ENCODE measurements at places on chromosomes 6 and 20.

DNA sequence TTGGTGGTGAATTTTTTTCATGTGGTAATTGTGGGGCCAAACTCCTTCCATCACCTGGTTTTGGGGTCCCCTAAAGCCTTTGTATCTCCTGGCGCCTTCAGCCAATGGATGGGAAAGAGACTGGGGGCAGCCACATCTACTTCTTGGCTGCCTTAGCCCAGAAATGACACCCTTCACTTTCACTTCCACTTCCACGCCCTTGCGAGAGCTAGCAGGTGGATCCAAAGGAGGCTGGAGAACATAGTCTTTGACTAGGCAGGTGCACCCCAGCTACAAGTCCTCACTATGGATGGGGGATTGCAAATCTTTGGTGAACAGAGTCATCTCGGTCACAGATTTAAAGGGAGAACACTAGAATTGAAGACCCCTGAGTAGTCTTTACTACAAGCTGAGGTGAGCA lies 70.8 kb downstream of the NDUFAF5 start:
- DNase-seq, result no peak

GRCh38 chr6:32815115-32815514 lies 1.7 kb downstream of the HLA-DOB start:
- DNase-seq, result no peak

GRCh38 chr20:24935766-24936525 lies 13.1 kb upstream of the CST7 start:
- DNase-seq, result no peak

GRCh38 chr6:1504465-1504864 lies 105.2 kb upstream of the FOXC1 start:
- no peak for DNase-seq

GRCh38 chr6:111606620-111607115 lies 990 bp upstream of the TRAF3IP2 start:
- DNase-seq, result no peak

GRCh38 chr6:36128793-36129192 lies 1.5 kb upstream of the MAPK13 start:
- no peak for DNase-seq

DNA sequence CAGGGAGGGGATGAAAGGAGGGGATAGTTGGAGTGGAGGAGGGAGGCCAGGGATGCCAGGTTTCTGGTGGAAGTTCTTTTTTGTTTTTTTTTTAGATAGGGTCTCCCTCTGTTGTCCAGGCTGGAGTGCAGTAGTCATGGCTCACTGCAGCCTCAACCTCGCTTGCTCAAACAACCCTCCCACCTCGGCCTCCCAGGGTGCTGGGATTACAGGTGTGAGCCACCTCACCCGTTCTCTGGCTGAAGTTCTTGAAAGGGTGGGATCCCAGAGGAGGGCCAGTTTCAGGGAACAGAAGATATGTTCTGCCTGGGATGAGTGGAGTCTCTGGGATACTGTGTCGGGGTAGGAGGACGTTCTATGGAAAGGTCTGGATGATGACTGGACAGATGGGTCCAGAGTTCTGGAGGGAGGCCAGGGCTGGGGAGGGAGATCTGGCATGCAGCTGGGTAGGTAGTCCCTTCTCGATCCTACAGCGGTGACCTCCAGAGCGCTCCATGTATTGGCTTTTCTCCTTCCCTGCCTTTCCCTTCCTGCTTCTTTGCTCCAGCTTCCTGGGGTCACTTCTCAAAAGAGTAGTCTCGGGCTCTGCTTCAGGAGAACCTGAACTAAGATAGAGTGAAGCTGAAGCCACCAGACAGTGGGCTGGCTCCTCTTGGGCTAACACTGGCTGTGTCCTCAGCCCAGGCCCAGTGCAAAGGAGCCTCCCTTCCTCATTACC lies 12.7 kb upstream of the SRC start:
- no peak for DNase-seq

DNA sequence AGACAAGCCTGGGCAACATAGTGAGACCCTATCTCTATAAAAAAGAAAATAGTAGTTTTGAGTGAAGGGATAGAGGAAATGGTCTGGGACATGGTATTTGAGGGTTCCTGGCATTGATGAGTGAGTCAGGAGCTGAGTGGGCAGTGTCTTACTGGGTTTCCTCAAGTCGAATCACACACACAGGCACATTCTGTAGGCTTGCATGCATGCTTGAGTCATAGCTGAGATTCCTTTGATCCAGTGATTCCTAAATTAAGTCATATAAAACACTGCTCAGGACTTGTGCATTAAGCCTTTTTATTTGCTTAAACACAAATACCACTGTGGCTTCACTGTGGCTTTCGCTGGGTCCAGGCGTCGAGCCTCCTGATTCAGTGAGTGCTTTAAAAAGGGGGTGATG lies 71.8 kb upstream of the TMEM181 start:
- no peak for DNase-seq

- no peak for DNase-seq
Observed at GRCh38 chr6:116564921-116565872, 6.1 kb upstream of the RWDD1 start.

DNA sequence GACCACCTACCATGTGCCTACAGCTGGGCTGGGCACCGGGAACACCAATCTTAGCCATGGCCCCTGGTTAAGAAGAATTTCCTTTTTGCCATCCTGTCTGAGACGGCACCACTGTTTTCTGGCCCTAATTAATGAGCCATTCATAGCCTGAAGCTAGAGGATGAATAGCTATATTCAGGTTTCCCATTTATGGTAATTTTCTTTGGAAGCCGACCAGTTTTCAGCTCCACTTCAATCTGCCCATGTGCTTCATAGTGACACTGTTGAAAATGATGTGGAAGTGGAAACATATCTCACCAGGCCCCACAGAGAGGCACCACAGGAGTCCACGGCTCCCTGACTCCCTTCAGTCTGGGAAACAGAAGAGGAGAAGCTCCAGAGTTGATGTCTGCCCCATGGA lies 22.6 kb upstream of the ULBP3 start:
- no peak for DNase-seq

GRCh38 chr20:44394452-44394701 lies 38.9 kb downstream of the HNF4A start:
- no peak for DNase-seq

GRCh38 chr6:21946298-21946783 lies 350.5 kb downstream of the PRL start:
- DNase-seq, result no peak

DNA sequence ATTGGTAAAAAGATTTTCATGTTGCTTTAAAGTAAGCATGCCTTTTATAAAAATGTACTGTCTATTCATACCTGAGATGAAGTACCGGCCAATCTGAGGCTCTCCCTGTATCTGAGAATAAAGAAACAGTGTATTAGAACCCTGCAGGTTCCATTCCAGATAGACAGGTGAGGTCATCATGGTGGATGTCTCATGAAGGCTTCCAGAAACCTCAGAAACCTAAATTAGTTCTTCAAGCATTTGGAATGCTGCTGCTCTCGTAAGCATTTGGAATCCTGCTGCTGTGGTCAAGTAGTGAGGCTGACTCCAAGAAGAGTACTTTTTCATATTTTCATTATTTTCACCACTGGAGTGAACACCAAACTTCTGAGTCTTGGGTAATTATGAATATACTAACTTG lies 642.3 kb downstream of the MAFB start:
- DNase-seq, result no peak

- DNase-seq, result no peak
Observed at GRCh38 chr6:19327661-19328060, 509.5 kb upstream of the ID4 start.

DNA sequence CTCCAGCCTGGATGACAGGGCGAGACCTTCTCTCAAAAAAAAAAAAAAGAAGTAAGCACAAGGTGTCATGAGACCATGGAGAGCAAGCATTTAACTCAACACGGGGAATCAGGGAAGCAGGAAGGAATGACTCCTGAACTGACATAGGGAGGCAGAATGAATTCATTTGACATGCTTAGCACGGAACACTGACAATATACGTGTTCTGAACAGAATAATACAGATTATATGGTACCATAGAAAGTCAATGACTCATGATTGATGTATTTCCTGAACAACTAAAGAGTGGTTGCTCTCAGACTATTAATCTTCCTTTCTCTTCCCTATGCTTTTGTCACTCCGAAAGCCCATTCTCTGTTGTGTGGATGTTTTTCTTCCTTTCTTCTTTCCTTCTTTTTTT lies 20.7 kb upstream of the ASIP start:
- no peak for DNase-seq

GRCh38 chr20:57094991-57095390 lies 171.4 kb downstream of the BMP7 start:
- no peak for DNase-seq

DNA sequence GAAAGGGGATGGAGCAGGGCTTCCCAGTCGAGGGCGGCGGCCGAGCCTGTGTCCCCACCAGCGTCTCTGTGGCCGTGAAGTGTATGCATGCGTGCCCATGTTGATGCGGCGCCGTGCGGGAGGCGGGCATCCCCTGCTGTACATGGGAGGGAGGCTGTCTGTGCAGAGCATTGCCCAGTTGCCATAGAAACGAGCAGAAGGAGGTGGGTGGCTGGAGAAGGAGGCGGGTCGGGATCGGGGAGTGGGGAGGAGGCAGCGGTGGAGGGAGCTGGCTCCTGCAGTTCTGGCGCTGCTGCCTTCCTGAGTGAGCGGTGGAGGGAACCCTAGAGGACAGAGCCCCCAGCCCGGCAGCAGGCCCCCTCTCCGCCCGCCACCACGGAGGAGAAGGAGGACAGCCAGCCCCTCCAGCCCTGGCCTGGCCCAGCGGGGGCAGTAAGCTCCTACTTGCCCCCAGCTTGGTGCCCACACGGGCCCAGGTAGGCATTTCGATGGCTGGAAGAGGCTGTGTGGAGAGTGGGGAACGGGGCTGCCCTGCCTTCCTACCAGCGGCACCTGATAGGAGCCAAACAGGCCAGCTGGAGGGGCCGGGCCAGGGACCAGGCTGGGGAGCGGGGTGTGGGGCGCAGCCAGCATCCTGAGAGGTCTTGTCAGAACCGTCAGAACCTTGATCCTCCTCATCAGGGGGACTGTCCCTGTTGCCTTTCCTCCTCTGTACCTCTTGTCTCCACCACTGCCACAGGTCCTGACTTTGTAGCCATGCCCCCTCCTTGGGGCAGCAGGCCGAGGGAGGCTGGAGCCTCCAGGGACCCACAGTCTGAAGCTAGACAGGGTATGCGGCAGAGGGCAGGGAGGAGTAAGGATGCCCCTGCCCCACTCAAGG lies 41.3 kb downstream of the SPDEF start:
- DNase-seq, result no peak

DNA sequence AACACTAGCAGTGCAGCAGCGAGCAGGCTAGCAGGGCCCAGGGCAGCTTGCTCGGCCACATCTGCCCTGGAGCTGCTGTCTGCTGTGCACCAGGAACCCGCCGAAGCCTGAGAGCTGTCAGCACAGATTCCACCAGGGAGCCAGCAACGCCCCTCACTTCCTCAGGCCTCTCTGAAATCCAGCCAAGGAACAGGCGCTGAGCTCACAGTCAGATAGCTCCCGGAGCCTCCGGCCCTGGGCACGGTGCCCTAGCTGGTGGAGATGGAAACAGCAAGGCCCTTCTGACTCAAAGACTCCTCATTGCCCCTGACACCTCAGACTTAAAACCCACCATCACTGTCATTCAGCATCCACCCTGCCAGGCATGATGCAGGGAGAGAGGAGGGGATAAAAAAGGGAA lies 839.4 kb downstream of the MAFB start:
- DNase-seq, result no peak

DNA sequence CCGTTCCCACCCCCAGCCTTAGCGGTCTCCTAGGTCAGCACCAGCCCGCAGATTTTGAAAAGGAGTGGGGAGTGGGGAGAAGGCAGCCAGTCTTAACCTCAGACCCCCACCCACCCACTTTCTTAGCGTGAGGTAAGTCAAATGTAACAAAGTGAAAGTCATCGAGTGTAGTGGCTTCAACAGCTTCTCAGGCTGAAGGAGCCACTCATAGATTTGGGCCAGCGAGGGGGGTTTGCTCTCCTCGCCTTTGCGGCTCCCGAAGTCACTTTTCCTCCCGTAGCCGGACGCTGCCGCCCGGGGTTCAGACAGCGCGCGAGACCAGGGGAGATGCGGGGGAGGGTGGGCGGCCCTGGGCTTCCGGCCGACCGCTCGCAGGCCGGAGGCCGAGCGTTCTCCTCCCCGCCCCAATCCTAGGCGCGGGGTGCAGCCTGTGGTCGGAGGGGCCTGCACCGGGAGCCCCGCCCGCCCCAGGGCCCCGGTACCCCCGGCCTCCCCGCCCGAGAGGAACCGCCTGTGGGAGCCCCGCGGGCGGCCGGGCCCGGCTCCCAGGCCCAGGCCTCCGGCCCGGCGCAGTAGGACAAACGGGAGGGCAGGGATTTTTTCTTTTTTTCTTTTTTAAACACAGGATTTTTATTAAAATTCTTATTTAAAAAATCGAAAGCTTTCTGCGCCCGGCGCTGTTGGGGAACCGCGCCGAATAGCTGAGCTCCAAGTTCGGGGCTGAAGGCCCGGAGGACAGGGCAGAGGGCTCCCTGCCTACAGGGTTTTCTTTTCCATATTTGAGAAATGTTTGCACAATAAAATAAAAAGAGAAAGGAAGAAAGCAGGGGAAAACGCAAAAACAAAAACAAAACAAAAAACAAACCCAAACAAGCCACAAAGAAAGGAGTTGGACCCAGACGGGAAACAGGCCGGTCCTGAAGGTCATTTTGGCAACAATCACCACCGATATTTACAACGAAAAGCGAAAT lies 3.2 kb downstream of the NKX2-2 start:
- no peak for DNase-seq

DNA sequence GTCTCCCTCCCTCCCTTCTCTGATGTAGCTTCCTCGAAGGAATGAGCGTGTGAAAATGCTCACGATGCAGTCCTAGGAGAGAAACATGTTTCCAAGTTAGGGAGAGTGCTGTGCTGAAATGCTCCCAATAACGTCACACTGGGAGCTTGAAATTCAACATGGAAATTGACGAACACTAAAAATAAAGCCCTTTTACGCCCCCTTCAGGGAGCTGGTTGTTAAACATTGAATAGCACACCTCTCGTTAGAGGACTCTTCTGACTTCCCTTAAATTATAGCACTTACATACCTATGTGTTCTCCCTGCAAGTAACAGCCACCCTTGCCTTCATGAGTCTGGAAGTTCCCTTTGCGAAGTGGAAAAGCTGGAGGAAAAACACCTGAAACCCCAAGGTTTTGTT lies 88.6 kb downstream of the BFSP1 start:
- no peak for DNase-seq

- no peak for DNase-seq
Observed at GRCh38 chr6:121848523-121849255, 413.2 kb downstream of the GJA1 start.

DNA sequence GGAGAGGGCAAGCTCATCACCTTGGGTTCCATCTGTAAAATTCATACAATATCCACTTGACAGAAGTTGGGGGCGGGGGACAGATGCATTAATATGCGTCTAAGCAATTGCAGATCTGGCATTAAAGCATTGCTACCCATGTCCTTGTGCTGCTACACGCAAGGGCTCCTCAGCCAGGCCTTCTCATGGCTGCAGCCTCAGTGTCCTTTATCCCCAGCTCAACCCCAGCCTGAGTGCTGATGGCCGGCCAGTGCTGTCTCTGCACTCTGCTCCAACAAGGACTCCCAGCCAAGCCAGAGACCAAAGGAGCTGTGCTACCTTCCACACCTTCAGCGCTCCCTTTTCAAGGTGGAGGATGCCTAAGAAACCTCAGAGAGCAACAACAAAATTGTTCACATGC lies 188.5 kb upstream of the STXBP5 start:
- no peak for DNase-seq

All from HL-60 (cell line).